ENCODE measurements at places on chromosomes 6 and 20.

DNA sequence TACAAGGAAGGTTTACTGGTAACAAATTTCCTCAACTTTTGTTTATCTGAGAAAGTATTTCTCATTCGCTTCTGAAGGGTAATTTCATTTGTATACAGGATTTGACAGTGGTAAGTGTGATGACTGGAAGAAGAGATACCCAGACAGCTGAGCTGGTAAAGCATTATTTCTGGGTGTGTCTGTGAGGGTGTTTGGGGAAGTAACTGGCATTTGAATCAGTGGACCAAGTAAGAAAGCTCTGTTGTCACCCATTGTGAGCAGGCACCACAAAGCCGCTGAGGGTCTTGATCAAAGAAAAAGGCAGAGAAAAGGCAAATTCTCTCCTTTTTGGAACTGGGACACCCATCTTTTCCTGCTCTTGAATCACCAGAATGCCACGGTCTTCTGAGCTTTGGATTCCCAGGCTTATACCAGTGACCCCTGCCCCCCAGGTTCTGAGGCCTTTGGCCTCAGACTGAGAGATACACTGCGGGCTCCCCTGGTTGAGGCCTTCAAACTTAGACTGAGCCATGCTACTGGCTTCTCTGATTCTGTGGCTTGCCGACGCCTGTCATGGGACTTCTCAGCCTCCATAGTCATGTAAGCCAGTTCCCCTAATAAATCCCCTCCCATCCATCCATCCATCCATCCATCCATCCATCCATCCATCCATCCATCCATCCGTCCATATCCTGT, 10.5 kb upstream of the HUS1B start:
- DNase-seq, result no peak

DNA sequence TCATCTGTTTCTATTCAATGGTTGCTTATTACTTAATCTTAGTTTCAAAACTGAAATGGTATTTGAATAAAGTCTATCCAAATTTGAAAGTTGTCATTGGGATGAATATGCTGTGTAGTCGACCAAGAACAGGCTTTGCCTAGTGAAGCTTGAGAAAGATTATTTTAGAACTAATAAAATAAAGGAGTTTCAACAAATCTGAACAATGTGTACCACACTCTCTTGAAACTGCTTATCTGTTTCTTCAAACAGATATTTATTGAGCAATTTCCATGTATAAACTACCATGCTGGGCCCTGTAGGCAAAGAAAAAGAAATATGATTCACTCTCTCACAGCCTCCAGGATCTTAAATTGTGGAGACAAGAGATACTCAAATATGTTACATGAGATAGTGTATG, 174.4 kb downstream of the OGFRL1 start:
- DNase-seq, result no peak

DNA sequence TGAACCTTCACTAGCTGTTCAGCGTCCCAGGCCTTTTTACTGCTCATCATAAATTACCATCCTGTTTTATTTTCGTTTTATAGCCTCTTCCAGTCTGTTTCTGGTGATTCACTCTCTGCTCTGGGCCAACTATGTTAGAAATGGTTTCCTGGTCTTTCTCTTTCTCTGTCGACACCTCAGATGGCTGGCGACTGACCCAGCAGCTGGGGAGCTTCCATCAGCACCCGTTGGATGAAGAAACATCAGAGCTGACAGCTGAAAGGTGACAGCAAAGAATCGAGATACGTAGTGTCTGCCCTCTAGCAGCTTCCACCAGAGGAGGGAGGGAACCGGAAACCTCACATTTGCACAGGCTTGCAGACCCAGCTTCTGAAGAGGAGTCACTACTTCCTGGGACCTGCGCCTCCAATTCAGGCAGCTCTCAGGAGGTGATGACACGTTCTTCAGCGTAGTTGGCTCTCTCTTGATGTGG, 82.9 kb upstream of the MLN start:
- no peak for DNase-seq

DNA sequence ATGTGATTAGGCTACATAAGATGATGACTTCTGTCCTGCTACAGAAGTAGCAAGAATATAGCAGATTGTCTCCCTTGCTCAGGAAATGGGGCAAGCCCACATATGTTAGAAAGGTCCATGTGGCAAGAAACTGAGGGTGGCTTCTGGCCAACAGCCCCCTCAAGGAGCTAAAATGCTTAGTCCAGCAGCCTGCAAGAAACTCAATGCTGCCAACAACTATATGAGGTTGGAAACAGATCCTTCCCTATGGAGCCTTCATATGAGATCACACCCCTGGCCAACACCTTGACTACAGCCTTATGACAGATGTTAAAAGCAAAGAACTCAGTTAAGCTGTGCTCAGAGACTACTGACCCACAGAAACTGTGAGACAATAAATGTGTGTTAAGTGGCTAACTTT, 22.1 kb downstream of the PTPRT start:
- DNase-seq, result no peak

GRCh38 chr6:157787080-157787479, 36.0 kb upstream of the SNX9 start:
- no peak for DNase-seq

- no peak for DNase-seq
Observed at GRCh38 chr6:114284281-114284680, 58.5 kb downstream of the HS3ST5 start.

DNA sequence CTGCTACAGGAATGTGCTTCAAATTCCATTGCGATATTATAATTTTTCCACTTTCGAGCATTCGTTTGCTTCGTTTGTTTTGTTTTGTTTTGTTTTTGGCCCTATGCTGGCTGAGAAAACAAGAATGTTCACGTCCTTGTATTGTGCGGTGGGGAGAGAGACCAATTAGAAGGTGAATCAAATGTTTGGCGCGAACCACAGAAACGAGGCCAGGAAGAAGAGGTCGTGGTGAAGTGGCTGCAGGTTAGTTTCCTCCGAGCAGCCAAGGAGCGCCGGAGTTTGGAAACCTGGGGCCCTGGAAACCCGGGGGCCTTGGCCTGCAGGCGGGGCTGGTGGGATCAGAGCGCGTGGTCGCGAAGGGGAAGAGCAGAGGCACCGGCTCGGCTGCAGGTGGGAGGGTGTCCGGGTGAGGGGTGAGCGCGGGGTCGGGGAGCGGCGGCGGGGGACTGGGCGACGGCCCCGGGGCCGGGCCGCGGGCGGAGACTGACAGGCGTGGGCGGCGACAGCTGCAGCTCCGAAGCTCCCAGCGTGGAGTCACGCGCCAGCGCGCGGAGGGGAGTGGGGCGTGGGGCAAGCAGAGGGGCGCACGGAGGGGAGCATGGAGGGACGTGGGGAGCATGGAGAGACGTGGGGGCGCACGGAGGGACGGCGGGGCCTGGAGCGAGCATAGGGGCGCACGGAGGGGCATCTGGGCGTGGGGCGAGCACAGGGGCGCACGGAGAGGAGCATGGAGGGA, 141.5 kb upstream of the PDE10A start:
- DNase-seq, result no peak

- DNase-seq, result no peak
Observed at GRCh38 chr20:19048995-19049501, 163.4 kb upstream of the SLC24A3 start.

DNA sequence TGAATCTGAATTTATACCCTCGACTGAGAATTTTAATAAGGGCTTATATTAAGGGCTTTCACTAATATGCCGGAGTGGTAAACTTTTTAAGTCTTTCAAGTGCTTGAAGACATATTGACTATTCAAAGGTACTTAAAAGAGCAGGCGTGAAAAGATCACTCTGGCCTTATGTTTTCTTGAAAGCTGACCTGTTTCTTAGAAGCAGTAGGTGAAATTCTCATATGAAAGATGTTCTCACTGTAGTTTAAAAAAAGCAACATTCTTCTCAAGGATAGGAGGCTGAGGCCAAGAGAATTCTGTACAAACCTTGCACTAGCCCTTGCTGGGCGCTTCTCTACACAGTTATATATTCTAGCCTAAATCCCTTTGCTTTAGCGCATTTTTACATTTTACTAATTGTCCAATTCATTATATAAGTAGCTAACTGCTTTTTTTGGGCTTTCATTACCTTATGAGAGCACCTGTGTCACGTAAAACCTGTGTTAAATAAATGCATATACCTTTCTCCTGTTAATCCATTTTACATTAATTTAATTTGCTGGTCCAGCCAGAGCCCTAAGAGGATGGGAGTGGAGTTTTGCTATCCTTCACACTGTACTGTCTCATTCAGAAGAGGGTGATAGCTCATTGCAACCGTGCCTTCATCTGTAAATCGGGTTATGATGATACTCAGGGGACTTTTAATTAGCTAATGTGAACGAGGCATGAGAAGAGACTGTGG, 59.6 kb upstream of the HFE start:
- DNase-seq, result peak; percentile 79

Data from NCI-H524 treated with DMSO at 0.1 percent for 48 hours (cell line).